ENCODE measurements at places on chromosomes 11 and 22.

- DNase-seq: no peak
- H3K4me3 ChIP-seq: no peak overlapping the region
- H3K27ac ChIP-seq: no peak overlapping the region
- no peaks in the 10 kb centered on the region for H3K4me1 ChIP-seq
Measured at GRCh38 chr22:33112580-33112979, 54.4 kb upstream of the SYN3 start.

DNA sequence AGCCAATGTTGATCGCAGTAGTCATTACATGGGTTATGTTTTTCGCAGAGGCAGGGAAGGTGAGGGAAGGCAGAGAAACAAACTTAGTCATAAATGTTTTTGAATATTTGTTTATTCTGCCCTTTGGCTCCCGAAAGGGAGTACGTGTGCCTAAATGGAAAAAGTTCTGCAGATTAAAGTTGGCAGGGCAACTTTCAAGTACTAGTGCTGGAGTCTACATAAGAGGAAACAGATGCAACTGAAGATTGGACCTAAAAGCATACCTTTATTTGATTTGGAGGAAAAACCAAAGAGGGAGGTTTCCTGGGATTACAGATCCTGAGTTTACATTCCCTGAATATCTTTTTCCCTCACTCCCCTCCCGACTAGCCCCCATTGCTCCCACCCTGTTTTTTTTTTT, 5.7 kb downstream of the HSD17B12 start:
- no peak overlapping the region for H3K27ac ChIP-seq
- DNase-seq: no peak
- H3K4me1 ChIP-seq: peaks cover 9% of the 10 kb centered on the region
- H3K27me3 ChIP-seq: no peaks in the 10 kb centered on the region
- H3K36me3 ChIP-seq: peaks cover 16% of the 10 kb centered on the region

DNA sequence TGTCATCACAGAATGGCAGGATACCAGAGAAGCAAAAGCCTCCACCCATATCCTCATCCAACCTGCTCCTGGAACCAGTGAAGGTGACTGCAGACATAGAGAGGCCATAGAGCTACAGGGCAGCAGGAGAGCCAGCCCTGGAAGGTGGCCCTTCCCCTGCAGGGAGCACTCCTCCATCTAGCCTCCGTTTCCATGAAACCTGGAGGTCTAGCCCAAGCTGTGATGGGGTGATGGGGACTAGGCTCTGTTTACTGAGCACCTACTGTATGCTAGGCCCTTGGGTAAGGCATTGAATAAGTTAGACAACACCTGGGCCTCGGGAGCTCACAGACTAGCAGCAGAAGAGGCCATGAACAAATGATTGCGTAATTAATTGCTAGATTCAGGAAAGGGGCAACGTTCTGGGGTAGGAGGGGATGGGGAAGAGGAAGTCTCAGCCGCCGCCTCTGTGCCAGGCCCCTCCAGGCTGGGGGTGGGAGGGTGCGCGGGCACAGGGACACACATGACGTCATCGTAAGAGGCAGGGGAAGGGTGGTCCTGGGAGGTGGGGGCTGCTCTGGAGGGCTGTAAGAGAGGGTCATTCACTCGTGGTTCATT, 784 bp upstream of the SYNGR1 start:
- peaks cover 49% of the 10 kb centered on the region for H3K4me1 ChIP-seq
- H3K27ac ChIP-seq: peak overlapping the region; percentile 28
- H3K36me3 ChIP-seq: peaks cover 6% of the 10 kb centered on the region
- no peak for DNase-seq
- no peaks in the 10 kb centered on the region for H3K27me3 ChIP-seq
- H3K4me3 ChIP-seq: peak overlapping the region; percentile 93

DNA sequence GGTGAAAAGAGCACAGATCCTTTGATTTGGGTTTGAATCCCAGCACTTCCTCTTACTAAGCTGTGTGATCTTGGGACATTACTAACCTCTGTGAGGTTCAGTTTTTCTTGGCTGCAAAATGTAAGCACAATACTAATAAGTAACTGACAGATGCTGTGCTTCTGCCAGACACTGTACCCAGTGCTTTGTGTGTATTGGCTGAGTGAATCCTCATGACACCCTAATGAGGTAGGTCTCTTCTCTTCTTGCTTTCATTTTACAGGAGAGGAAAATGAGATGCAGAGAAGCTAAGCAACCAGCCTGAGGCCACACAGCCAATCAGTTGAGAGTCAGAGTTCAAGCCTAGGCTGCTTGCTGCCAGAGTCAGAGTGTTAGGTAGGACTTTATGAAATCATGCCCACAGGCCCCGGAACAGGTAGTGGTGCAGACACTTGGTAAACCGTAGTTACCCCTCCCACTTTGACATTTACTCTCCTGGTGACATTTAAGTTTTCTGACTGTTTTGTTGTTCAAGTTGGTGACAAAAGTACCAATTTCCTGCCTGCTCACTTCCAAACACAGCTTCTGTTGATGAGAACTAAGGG, 21.2 kb downstream of the PTPRJ start:
- H3K27ac ChIP-seq: no peak overlapping the region
- no peak overlapping the region for H3K4me3 ChIP-seq
- H3K4me1 ChIP-seq: peaks cover 35% of the 10 kb centered on the region
- peaks cover 9% of the 10 kb centered on the region for H3K36me3 ChIP-seq
- no peak for DNase-seq
- H3K27me3 ChIP-seq: no peaks in the 10 kb centered on the region

DNA sequence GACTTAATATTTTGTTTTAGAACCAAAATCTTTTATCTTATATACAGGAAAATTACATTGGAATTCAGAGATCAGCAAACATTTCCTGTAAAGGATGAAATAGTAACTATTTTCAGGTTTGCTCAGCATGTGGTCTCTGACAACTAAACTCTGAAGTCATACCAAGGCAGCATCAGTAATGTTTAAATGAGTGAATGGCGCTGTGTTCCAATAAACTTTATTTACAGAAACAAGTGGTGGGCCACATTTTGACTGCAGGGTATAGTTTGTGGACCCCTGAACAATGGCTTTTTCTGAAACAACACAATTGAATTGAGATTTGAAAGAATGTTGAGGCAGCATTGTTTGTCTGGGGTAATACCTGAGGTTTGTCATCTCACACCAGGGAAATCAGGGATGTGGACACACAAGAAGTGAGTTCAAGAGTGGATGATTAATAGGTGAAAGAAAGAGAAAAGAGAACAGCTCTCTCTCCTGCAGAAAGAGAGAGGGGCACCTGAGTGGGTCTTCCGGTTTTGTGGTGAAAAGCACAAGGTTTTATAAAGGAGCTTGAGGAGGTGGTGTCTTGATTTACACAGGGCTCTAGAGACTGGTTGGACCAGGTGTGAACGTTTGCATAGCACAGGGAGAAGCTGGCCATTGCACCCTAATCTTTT, 113.5 kb upstream of the VPREB1 start:
- H3K27ac ChIP-seq: no peak overlapping the region
- no peak overlapping the region for H3K4me3 ChIP-seq
- DNase-seq: no peak
- H3K27me3 ChIP-seq: peaks cover 63% of the 10 kb centered on the region
- no peaks in the 10 kb centered on the region for H3K4me1 ChIP-seq

DNA sequence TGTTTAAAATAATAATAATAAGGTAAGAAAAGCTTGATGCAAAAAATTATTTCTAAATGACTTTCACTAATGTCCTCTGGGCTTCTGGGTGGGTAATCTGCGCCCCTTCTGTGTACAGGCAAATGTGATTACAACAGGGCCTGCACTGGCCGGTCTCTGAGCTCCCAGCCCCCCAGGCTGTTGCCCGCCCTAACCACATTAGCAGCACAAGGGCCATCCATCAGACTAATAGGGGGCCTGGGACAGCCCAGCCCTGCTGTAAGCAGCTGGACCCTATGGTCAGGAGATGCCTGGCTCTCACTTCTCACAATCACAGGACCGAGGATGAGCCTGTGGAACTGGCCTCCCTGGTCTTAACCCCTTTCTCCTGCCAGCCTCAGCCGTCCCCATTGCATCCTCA, 388.4 kb downstream of the BUD13 start:
- H3K4me3 ChIP-seq: no peak overlapping the region
- no peak for DNase-seq
- H3K27ac ChIP-seq: no peak overlapping the region
- no peaks in the 10 kb centered on the region for H3K27me3 ChIP-seq
- H3K36me3 ChIP-seq: no peaks in the 10 kb centered on the region

GRCh38 chr11:118929501-118930093, 3.9 kb upstream of the BCL9L start:
- H3K27ac ChIP-seq: no peak overlapping the region
- no peaks in the 10 kb centered on the region for H3K27me3 ChIP-seq
- peaks cover 30% of the 10 kb centered on the region for H3K4me1 ChIP-seq

DNA sequence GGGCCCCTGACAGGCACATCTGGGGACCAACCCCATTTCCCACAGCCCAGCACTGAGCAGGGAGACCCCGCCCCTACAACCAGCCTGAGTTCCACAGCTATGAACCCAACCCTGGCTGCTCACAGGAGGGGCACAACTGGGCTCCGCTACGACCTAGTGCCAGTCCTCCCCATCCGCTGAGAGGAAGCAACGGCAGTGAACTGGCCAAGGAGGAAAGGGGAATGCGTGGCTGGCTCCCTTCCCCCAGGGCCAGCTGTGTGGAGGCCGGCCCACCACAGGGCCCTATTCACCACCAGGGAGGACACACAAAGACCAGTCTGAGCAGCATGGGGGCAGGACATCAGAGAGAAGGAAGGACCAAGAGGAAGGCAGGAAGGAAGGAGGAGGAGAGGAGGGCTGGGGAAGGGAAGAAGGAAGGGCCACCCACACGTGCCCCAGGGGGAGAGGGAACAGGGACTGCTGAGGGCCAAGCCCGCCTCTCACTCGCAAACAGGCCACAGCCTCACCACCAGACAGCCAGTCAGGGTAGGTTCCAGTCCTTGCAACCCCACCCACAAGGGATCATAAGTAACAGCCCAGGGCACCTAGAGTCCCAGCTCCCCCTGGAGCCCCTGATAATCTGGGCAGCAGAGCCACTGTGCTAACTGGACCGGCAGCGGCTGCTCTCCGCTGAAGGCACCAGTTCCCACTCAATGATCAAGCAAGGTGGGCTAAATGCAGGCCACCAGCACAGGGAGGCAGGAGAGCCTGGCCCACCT, 8.5 kb upstream of the GAL3ST1 start:
- H3K27ac ChIP-seq: no peak overlapping the region
- peaks cover 96% of the 10 kb centered on the region for H3K36me3 ChIP-seq
- no peak overlapping the region for H3K4me3 ChIP-seq
- H3K27me3 ChIP-seq: no peaks in the 10 kb centered on the region
- no peaks in the 10 kb centered on the region for H3K4me1 ChIP-seq
- no peak for DNase-seq

GRCh38 chr11:723120-723883, 17.3 kb downstream of the EPS8L2 start:
- no peaks in the 10 kb centered on the region for H3K36me3 ChIP-seq
- H3K4me1 ChIP-seq: no peaks in the 10 kb centered on the region
- H3K27ac ChIP-seq: no peak overlapping the region
- no peak for DNase-seq
